Hindlimb muscle (tissue), 1 donor: ENCODE measurements at places on chromosomes 1 and 21. TPM values are rescaled to one million over a fixed set of nuclear protein-coding genes. Genes with fewer than 3 reads are reported as not detected.

Gene SH2D1B
- polyA plus RNA-seq = 0.18 TPM

Gene SHE
- 9.9 TPM for polyA plus RNA-seq

Gene FABP3
- 134 TPM for polyA plus RNA-seq

Gene PGLYRP3
- not detected for polyA plus RNA-seq

Gene FNDC5
- 209 TPM for polyA plus RNA-seq
